ENCODE measurements at places on chromosomes 12 and 14.

DNA sequence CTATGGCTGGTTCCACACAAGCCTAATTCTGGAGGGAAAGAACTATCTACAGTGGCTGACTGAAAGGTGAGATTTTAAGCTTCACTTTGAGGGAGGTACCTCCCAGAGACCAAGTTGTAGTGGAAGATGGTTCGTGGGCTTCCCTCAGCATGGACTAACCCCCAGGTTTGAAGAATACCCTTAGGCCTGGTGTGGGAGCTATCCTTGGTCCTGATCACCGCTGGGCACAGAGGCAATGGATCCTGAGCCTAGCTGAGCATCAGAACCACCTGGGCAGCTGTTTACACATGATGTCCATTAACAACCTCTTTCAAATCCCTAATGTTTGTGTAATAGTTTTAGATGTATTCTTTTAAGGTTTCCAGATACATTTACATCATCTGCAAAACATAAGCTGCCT, 10.3 kb downstream of the DAO start:
- DNase-seq = no peak

- DNase-seq = no peak
These were observed 53.2 kb downstream of the KCNK10 start for GRCh38 chr14:88269806-88270420.

GRCh38 chr14:22231018-22231417, 358.0 kb downstream of the DAD1 start:
- DNase-seq = peak; percentile 4

- no peak for DNase-seq
These were observed 173.3 kb downstream of the PPM1H start for GRCh38 chr12:62761658-62762057.

DNA sequence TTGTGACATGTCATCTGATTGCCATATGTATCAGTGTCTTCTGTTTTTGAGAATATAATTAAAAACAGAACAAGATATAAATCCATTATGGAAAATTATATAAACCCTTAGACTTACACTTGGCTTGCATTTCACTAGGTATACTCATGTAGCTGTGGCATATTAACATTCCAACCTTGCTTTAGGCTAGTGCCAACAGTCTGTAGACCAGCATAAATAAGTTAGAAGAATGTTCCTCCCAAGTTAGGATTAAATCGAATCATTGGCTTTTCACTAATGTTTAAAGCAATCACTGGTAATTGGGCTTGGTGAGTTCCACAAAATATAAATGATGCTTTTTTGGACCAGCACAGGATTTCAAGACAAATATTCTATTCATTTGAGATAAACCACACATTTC, 103.0 kb downstream of the LIN7A start:
- DNase-seq = no peak

DNA sequence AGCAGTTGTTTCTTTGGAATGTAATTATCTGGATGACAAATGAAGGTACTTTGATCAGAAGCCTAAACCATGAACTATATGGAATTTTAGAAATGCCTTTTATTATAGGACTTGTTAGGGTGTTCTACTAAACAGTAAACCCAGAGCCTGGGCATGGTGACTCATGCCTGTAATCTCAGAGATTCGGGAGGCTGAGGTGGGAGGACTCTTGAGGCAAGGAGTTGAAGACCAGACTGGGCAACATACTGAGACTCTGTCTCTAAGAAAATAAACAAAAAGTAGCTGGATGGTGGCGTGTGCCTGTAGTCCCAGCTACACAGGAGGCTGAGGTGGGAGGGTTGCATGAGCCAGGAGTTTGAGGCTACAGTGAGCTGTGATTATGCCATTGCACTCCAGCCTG, 23.9 kb downstream of the PALS1 start:
- no peak for DNase-seq
